ENCODE measurements at places on chromosomes 2 and 18.

- no peak for DNase-seq
These were observed 19.3 kb downstream of the GALNT13 start for GRCh38 chr2:153891051-153891450.

- no peak for DNase-seq
These were observed 488.7 kb downstream of the DCDC2C start for GRCh38 chr2:4192119-4192518.

- DNase-seq = no peak
These were observed 459.5 kb downstream of the DLGAP1 start for GRCh38 chr18:3995476-3996102.

DNA sequence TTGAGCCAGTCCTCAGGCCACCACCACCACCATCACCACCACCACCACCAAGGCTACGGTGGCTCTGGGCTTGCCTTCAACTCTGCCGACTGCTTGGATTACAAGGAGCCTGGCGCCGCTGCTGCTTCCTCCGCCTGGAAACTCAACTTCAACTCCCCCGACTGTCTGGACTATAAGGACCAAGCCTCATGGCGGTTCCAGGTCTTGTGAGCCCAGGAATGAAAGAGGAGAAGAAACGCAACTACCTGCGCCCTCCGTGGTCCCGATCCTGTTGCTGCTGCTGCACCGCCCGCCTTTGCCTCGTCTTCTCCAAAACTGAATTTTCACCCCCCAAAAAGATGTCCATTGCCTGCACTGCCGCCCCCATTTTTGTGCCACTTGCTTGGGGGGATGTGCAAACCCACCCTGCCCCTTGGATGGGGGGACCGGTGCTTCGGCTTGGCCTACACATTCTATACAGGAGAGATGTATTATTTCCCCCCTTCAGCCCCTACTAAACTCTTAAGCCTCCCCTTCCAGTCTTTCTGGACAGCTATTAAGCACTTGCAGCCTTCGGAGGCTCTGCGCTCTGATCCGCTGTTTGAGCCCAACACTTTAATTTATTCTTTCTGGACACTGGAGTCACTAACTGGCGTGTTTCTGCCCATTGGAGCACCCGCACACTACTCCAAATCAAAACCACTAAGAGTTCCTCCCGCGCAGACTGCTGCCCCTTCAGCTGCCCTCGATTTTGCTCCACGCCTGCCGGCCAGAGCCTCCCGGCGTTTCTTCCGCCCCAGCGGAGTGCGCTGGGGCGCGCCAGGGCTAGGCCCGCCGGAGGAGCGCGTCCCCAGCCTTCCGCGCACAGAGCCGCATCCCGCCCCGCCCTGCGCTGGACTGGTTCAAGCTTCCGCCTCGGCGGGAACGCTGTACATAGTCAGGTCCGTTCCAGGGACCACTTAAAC, 5.7 kb downstream of the OTX1 start:
- no peak for DNase-seq

- no peak for DNase-seq
These were observed 371.4 kb upstream of the ATP5MC3 start for GRCh38 chr2:175552902-175553301.

GRCh38 chr18:2854875-2855274, 8.1 kb downstream of the EMILIN2 start:
- no peak for DNase-seq

DNA sequence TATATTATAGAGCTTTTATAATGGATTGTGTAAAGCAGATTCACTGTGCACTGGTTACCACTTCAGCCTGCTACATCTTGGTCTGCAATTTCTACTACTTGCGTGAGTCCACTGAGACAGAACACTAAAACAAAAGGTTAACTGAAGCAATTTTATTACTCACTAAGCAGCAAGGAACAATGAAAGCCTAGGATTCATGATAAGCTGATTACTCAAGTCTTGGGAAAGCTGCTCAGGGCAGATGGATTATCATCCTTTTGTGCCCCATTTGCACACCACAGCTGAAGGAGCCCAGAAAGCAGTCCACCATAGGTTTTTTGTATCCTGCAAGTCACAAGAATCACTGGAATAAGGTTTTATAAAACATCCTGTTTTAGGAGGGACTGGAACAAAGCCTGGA, 1215.2 kb upstream of the TMEFF2 start:
- DNase-seq = no peak

DNA sequence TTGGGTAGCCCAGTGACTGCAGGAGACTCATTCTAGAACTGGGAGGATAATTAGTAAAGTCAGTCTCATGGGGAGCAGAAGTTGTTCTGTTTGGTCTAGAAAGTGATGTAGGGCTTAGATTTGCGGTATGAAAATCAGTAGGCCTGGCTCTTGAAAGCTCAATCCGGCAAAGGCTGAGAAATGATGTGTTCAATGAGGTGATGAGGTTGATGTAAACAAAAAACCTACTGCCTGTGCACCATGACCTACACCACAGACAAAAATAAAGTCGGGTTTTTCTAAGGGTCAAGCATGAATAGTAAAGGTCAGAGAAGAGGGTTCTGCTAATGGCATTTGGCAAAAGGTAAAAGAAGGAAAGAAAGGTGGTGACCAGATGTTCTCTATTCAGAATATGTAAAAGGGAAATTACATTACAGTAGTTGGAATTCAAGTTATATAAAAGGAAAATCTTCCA, 80.8 kb upstream of the COL5A2 start:
- no peak for DNase-seq

- DNase-seq = no peak
These were observed 43.8 kb upstream of the ARHGAP25 start for GRCh38 chr2:68690851-68691250.

DNA sequence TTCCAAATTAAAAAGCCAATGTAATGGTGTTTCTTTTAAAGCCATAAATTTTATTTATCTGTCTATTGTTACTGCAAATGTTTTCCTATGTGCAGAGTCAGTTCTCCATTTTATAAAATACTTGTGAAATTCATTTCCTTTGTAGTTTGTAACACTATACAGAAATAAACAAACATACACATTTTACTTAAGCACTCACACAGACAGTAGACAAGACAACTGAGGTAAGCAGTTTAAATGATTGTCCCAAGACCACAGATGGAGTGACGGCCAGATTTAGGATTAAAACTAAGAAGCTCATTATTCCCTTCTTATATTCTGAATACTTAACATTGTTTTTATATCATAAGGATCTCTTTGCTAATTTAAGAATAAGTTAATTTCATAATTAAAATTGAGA, 100.9 kb downstream of the BAZ2B start:
- no peak for DNase-seq
